ENCODE measurements at places on chromosomes 7 and 10.
A peak's percentile ranks its signal among the peaks of the same experiment; 100 is the strongest.

- peak; percentile 62 for DNase-seq
Observed at GRCh38 chr10:124568848-124569622, 107.4 kb downstream of the LHPP start.

- DNase-seq = no peak
Observed at GRCh38 chr10:101053516-101053915, 8.3 kb upstream of the KAZALD1 start.

DNA sequence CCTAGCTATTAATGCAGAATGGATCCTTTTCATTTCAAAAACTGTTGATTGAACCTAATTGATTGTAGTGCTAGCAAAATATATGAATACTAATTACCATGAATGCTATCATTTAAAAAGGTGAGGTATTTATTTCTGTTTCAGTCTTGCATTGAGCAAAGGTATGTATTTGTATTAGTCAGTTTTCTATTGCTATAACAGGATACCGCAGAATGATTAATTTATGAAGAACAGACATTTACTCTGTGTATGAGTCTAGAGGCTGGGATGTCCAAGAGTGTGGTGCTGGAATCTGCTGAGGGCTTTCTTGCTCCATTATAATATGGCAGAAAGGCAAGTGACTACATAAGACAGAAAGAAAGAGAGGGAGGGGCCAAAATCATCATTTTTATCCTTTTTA is 199.2 kb downstream of the KIF20B start:
- no peak for DNase-seq

- DNase-seq = no peak
Observed at GRCh38 chr10:73368238-73368637, 9.6 kb upstream of the CFAP70 start.

GRCh38 chr10:76354212-76354738 is 922.9 kb downstream of the LRMDA start:
- DNase-seq = no peak

- no peak for DNase-seq
Observed at GRCh38 chr10:12806228-12807095, 195.1 kb downstream of the CCDC3 start.

- DNase-seq = peak; percentile 66
Observed at GRCh38 chr10:132805599-132805998, 19.7 kb upstream of the NKX6-2 start.

GRCh38 chr7:106022193-106022821 is 59.2 kb downstream of the CDHR3 start:
- peak; percentile 84 for DNase-seq

- DNase-seq = no peak
Observed at GRCh38 chr10:24771943-24772694, 48.4 kb upstream of the ARHGAP21 start.

- no peak for DNase-seq
Observed at GRCh38 chr10:118278649-118279048, 63.5 kb downstream of the FAM204A start.

- DNase-seq = no peak
Observed at GRCh38 chr10:78513330-78513729, 479.7 kb downstream of the RPS24 start.

GRCh38 chr10:132551808-132552130 is 14.2 kb downstream of the INPP5A start:
- no peak for DNase-seq

GRCh38 chr10:126650161-126650560 is 20.3 kb downstream of the C10orf90 start:
- no peak for DNase-seq

GRCh38 chr7:151330181-151330580 is 11.4 kb upstream of the NUB1 start:
- DNase-seq = no peak

GRCh38 chr7:30659312-30659711 is 22.9 kb downstream of the CRHR2 start:
- DNase-seq = no peak

- no peak for DNase-seq
Observed at GRCh38 chr7:81600608-81601007, 169.2 kb downstream of the HGF start.

DNA sequence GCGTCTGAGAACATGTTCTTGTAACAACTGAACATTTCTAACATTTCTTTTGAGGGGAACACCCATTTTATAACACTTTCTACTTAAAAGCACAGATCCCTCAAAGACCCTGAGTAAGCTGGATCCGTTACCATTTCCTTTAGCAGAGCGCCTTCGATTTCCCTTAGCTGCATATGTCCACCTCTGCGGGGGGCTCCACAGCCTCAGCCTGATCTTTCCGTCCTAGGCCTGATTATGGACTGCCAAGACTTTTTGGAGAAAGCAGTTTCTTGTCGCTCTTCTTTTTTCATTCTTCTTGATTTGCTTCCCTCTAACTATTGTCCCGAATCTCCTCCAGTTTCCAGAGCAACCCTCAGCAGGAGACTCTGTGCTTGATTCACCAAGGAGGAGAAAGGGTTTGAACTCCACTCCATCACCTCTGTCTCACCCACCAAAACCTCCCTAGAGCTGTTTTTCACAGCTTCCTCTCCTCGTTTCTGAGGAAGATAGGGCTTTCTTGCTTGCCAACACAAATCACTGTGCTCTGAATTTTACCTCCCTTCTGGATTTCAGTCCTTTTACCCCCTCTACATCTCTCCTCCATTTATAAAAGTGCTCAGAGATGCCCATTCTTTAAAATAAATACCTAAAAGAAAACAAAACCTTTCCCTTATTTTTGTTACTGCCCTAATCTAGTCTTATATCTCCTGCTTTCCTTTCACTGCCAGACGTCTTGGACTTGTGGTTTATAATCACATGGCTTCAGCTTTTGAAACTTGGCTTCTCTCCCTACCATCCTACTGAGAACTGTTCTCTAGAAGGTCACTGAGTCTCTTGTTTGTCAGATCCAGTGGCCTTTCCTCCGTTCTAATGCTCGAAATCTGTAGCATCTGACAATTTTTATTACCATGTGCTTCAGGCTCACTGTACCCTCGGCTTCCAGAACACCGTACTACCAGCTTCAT is 30.5 kb upstream of the ZRANB1 start:
- DNase-seq = no peak

DNA sequence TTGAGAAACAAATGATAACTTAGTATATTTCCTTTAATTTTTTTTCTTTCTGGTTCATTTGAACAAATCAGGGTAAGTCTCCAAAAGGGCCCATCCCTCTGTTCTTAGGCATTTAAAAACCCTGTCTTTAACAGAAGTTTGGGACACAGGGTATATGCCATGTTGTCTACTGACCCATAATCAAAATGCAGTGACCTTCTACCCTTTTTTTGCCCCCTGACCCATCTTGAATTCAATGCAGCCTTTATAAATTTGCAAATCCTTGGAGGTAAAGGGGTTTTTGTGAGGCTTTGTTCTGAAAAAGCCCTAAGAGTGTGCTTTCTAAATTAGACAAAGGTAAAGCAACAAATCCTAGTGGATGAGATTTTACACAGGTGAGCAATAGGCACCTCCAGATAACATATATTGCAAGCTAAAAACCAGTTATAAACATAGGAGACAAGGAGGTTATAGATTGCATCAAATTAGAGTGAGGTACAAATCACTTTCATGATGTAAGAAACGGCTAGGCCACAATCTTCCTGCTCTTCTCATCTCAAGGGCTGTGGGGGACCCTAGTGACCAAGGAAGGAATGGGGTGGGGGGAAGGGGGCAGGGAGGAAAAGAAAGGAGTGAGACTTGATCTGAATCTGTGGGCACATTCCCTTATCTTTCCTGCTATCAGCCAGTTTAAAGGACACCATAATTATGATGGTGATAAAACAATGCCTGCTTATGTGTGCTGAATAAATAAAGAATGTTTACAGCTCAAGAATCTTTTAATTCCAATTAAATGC is 2.7 kb downstream of the SKIDA1 start:
- no peak for DNase-seq

DNA sequence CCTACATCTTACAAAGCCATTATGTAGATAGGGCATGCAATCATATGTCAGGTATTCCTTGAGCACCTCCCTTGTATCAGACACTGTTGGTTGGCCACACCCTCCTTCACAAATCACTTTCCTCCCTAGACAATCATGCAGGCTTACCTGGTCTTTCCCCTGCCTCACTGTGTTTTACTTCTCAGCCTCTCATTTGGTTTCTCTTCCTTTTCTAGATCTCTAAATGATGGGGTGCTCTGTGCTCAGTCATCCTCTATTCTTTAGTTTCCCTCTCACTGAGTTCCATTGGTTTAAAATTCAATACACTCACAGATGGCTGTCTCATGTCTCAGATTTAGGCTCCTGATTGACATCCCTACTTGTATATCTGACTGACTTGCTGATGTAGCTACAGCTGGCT is 31.4 kb downstream of the ANK3 start:
- no peak for DNase-seq

DNA sequence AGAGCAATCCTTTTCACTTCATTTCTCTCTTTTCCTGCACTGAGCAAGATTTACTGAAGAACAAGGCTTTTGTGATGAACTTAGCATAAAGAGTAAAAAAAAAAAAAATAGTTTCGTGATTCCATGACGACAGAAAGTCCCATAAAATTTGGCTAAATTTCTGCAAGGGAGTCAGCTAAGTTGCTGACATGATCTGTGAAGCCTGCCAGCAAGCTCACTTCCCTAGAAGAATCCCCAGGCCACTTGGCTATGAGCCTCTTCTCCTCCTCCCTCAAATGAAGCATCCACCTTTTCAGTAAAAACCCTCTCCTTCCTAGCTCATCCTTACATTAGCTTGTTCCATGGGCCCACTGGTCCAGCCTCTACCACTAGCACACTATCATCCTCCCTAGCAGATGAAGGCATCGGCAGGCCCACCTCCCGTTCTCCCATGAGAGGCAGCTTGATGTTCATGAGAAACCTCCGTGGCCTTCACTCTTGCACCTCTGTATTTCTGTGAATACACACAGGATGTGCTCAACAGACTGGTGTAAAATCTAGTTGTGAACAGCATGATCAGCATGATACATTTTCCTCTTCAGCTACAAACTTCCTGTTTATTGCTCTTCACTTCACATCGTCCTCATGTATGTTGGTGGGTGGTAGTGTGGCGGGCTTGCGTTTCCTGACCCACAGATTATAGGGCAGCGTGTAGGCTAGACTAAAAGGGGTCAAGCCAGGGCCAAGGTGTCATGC is 30.9 kb downstream of the GIMAP8 start:
- peak; percentile 79 for DNase-seq

DNA sequence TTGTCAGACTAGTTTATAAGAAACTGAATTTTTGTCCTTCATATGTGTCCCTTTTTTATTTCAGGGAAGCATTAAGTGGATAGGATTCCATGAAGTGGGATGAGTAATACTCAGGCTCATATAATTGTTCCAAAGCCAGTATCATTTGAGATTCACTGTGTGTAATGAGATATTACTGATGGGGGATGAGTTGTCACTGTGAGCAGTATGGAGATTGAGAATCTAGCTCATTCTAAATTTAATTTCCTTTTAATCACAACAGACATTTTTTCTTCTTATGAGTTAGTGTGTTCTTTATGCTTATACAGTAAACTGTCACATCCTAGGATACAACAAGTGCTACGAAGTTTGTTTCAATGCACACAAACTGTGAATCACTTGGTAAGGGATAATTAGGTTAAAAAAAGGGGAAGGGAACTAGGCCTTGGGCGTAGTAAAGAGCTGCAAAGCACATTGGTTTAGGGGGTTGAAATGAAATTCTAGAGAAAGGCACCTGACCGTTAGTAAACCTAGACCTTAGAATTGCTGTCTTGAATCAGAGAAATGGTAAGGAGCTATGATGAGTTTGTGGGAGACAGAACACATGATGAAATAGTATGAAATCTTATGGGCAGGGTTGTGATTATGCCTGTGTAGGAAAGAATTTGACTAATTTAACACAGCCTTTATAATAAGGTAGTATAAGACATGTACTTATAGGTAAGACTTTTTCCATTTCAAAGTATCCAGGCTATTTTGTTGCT is 153.4 kb downstream of the MLLT10 start:
- DNase-seq = no peak

DNA sequence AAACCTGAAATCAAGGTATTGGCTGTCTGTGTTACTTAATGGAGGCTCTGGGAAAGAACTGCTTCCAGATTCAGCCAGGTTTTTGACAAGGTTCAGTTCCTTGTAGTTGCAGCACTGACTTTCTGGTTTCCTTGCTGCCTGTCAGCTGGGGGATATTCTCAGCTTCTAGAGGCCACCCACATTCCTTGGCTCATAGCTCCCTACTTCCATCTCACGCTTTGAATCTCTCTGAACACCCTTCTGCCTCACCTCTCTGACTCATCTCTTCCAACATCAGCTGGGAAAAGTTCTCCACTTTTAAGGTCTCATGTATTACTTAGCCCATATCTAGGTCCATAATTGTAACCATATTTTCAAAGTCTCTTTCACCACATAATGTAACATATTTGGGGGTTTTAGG is 22.9 kb upstream of the GPR22 start:
- DNase-seq = no peak
